ENCODE measurements at places on chromosomes 2 and 18.

DNA sequence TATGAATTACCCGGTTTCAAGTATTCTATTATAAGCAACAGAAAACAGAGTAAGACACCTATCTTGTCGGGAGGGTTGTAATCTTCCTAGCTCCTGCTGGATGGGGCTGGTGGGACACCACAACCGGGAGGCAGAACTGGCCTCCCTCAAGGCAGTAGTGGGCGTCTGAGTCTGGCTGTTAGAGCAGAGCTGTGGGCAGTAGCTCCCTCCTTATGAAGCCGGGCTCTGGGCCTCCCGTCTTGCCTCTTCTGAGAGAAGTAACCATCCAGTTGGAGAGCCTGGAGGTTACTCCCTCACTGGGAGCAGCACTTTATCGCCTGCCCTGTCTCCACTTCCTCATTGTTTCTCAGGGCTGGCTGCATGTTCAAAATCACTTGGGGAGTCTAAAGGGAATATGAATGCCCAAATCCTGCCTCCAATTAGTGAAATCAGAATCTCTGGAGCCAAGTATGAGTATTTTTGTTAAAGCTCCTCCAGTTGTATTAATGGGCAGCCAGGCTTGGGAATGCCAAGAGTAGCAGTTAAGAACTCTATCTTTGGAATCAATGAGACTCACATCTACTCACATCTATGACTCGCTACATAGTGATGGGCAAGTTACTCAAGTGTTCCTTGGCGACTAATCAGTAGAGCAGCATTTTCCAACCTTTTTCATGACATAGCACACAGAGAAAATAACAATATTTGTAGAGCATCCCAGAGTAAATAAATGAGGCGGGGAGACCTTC, 27.3 kb upstream of the NRP2 start:
- DNase-seq: no peak

DNA sequence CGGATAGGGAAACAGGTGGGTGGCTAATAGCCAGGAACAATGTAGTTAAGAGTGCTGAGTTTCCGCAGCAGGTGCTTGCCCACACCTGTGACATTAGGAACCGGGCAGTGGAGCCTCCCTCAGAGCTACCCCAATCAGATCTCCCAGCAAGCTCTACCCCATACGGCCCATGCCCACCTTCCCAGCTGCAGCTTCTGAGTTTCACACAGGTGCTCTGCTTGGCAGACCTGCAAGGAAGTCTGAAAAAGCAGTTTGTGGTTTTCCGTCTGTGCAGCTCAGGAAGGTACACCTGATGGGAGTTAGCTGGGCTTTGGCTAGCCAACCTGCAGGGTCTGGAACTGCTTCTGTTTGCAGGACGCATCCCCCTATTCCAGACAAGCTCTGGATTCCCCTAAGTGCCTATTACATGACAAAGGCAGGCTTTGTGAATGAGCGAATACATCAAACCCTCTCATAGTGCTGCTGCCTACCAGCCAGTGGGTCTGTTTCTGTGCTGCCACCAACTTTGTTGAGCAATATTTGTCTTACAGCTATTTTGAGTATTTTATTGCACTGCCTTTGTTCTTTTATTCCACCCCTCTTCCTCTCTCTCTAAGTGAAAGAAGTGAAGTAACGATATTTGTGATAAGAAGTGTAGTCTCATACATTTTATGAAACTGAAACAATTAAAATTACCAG, 24.7 kb upstream of the CEP68 start:
- no peak for DNase-seq

- DNase-seq: no peak
Measured at GRCh38 chr2:108446703-108447102, 2.3 kb upstream of the GCC2 start.

- no peak for DNase-seq
Measured at GRCh38 chr2:167336213-167336612, 447.9 kb downstream of the XIRP2 start.

- DNase-seq: no peak
Measured at GRCh38 chr2:120926463-120927264, 191.0 kb downstream of the GLI2 start.

DNA sequence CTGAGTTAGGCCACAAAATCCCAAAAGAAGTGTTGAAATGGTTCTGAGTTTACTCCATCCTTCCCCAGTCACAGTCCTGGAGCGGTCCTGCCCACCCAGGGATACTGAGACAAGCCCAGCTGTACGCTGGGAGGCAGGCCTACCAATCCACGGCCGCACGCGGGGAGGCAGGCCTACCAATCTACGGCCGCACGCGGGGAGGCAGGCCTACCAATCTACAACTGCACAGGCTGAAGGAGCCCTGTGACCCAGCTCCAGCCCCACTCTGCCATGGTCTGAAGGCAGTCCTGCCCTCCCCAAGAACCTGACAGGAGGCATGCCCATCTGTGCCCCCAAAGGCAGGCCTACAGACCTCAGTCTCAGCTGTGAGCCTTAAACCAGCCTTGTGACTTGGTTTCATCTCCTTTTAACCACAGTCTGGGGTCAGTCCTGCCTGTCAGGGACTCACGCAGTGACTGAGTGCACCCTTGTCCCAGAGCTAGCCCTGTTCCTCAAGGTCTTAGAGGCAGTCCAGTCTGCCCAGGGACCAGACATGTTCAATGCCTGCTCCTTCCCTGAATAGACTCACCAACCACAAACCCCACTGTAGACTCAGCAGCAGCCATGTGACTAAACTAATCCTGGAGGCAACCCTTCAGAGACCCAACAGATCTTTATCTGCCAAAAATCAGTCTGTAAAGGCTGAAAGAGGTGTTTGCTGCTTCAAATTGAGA, 36.8 kb downstream of the GPC1 start:
- DNase-seq: no peak

- DNase-seq: no peak
Measured at GRCh38 chr18:5620289-5620688, 76.5 kb upstream of the EPB41L3 start.

DNA sequence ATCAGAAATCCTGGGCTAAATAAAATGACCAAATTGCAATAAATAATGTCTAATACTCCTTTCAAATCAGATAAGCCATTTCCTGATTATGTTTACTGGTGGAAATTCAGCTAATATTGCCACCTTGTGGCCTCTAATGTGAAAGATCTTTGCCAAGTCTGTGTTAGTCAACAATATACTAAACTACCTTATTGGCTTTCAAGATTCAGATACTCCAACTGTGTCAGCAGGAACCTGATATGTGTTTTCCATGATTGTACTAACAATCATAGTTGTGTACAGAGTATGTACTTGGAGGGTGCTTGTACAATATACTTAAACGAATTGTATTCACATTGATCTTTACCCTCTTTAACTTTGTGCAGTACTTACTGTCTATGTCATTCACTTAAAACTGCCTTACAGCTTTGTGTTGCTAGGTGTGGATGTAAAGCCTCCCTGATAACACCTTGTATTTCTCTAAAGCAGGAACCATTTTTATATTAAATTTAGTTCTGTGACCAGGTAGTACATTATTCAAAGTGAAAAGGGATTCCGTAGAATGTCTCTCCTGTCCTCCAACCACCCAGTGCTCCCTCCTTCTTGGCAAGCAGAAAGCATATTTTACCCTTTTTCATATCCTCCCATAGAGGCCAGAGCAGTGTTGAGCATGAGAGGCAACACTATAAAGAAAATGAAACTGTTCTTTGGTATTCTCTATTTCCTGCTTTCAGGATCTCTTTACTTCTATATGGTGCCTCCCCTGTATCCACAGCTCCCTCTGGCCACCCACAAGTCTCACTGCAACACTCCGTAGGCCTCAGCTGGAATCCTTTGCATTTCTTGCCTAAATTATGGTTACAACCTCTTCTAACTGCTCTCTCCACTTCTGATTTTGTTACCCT, 75.2 kb upstream of the C2orf15 start:
- peak; percentile 21 for DNase-seq

DNA sequence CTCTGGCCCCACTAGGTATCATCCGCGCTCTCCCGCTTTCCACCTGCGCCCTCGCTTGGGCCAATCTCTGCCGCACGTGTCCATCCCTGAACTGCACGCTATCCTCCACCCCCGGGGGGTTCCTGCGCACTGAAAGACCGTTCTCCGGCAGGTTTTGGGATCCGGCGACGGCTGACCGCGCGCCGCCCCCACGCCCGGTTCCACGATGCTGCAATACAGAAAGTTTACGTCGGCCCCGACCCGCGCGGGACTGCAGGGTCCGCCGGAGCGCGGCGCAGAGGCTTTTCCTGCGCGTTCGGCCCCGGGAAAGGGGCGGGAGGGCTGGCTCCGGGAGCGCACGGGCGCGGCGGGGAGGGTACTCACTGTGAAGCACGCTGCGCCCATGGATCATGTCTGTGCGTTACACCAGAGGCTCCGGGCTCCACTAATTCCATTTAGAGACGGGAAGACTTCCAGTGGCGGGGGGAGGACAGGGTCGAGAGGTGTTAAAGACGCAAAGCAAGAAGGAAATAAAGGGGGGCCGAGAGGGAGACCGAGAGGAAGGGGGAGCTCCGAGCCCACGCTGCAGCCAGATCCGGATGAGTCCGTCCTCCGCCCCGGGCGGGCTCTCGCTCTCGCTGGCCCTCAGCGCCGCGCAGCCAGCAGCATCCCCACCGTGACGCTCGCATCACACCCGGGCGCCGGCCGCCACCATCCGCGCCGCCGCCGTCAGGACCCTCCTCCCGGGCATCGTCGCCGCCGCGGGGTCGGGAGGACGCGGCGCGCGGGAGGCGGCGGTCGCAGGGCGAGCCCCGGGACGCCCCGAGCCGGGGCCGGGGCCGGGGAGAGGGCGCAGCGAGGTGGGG, 664 bp downstream of the NETO1 start:
- peak; percentile 15 for DNase-seq

DNA sequence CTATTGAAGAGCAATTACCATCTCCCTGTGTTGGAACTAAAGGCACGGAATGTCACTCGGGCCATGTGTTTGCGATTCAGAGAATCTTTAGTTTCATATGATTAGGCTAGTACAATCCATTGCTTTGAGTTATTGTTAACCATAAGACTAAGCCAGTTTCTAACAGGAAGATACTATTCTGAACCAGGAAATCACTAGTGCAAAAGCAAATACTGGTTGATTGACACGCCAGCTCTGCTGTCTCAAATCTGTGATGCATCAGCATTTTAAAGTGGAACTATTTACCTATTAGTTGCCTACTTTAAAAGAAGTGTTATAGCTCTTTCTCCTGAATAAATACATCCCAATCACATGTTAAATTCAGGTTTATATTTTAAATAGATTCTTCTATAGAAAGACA, 61.9 kb downstream of the AFTPH start:
- DNase-seq: no peak

DNA sequence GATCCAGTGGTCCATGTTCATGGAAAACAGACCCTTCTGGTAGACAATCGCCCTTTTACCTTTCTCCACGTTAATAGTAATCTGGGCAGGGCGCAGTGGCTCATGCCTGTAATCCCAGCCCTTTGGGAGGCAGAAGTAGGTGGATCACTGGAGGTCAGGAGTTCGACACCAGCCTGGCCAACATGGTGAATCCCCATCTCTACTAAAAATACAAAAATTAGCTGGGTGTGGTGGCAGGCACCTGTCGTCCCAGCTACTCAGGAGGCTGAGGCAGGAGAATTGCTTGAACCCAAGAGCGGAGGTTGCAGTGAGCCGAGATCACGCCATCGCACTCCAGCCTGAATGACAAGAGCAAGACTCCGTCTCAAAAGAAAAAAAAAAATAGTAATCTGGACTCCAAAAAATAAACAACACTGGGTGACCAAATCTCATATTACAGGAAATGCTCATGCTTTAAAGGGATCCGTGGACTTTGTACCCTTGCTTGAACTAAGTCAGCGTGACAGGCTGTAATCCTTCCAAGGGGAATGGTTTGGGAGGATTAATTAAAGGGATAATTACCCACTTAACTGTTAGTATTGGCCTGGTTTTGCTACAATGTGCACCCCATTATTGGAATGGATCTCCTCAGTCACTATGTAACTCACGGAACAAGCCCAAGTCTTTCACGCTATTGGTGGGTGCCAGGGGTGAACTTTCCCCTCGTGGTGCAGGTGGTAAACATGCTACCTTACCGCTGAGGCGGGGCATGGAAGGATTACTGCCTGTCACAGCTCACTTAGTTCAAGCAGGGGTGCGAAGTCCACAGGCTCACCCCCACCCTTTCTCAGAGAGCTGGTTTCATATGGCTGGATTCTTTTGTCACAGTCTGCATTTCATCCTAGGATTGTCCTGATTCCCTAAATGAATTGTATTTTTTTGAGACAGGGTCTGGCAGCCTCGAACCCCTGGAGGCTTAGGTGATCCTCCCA, 36.7 kb downstream of the PROC start:
- DNase-seq: no peak

DNA sequence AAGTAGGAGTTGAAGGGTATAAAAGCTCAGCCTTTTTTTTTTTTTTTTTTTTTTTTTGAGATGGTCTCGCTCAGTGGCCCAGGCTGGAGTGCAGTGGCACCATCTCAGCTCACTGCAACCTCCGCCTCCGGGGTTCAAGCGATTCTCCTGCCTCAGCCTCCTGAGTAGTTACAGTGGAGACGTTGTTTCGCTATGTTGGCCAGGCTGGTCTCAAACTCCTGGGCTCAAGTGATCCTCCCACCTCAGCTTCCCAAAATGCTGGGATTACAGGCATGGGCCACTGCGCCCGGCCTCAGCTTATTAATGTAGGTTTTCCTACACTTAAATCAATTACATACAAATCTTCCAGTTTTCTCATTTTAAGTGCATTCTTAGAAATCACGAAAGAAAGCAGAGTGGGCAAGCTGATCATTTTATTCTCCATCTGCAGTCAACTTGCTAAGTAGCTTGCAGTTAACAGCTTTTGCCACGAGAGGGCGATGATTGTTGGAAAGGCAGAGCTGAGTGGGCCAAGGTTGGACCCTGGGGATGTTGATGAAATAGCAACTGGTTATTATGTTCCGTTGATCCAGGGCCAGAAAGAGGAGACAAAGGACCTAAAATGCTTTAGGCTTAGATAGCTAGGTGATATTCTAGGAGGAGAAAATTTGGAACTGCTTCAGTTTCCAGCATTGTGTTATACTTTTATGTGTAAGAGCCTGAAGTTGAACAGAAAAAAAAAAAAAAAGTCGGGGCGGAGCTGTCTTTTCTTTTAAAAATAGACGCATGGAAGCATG, 234.4 kb upstream of the EPAS1 start:
- peak; percentile 81 for DNase-seq

DNA sequence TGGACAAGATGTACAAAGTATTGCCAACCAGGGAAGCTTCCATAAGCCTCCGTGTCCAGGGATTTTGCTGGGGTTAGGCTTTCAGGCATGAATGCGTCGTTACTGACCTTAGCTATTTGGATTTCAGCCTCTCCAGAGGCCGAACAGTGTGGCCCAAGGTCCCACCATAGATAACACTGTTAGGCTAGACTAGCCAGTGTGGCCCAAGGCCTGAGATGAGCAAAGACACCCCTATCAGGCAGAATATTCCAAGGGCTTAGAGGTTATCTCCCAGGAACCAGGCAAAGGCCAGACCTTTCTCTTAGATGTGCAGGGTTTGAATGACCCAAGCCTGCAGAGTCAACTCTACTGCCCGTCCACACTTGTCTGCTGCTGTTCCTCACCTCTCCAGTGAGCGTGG, 131.7 kb upstream of the NDUFV2 start:
- no peak for DNase-seq

All from activated T-cell treated with anti-CD3 and anti-CD28 coated beads, Interleukin-2, amount 50 U/mL, for 48 hours (primary cell).